Stimulated activated CD4-positive, alpha-beta T cell treated with anti-CD3 and anti-CD28 coated beads, Interleukin-2, amount 100 ng/mL, for 48 hours (primary cell): ENCODE measurements at places on chromosomes 5 and 9.

- DNase-seq, result no peak
Observed at GRCh38 chr9:19630760-19631159, 158.1 kb downstream of the SLC24A2 start.

- DNase-seq, result no peak
Observed at GRCh38 chr5:42230839-42231238, 192.4 kb upstream of the GHR start.

DNA sequence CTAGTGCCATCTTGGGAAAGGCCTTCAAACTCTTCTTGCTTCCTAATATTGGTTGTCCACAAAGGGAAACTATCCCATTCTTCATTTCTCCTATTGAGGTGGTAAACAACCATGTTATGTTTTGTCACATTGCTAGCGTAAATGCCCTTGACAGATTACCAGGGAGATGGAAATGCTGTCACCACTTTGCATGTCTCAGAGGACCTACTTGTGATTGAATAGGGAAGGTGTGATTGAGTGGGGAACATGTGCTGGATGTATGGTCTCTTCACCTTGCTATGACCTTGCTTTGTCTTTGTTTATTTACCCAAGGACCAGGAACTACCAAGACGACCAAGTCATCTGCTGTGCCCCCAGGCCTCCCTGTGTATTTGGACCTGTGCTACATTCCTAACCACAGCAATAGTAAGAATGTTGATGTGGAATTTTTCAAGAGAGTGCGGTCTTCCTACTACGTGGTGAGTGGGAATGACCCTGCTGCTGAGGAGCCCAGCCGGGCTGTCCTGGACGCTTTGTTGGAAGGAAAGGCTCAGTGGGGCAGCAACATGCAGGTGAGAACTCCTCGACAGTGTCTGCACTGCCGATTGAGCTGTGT, 96.1 kb downstream of the MAP1B start:
- DNase-seq, result no peak

DNA sequence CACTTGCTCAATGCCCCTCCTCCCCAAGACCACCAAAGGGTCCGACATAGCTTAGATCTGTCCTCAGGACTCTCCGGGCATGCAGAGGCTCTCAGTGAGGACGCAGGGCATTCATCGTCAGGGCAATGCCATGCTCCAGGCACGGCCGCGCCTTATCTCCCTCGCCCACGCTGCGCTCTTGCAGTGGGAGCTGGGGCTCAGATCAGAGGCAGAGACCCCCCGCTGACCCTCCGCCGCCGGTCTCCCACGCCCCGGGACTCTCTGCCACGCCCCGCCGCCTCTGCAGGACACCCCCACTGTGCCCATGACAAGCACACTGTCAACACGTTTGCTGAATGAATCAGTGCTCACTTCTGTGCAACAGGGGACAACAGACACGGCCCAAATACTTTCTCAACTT, 140.7 kb downstream of the ADAMTS2 start:
- no peak for DNase-seq

DNA sequence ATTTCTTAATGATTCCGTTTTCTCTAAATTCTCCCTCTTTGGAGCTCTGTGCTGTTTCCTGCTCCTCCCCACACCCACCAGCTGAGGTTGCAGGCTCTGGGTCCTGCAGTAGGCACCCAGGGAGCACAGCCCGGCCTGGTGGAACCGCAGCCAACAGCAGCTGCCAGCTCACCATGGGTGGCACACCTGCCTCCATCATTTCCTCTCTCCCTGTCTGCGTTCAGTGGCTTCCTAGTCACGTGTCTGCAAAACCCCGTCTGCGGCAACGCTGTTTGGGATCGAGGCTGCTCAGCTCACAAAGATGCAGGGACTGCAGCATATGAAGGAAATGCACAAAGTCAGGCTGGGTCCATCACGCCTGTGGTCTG, 367.8 kb downstream of the IRX2 start:
- no peak for DNase-seq

DNA sequence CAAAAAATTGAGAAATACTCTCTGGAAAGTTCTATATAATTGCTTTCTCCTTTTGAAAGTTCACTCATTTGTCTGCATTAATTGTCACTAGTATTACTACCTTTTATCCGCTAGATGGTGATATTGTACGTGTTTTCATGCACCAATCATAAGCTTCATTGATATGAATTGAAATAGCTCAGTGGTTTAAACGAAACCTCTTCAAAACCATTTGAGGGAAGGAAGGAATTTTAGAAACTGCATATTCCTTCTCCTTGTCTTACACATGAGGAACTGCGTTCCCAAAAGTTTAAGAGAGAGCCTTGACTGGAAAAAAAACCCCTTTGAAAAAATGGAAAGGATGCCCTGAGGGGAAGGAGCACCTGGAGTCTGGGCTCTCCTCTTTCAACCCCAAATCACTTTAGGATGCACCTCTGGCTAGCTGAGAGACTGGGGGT, 98.6 kb downstream of the YTHDC2 start:
- no peak for DNase-seq

DNA sequence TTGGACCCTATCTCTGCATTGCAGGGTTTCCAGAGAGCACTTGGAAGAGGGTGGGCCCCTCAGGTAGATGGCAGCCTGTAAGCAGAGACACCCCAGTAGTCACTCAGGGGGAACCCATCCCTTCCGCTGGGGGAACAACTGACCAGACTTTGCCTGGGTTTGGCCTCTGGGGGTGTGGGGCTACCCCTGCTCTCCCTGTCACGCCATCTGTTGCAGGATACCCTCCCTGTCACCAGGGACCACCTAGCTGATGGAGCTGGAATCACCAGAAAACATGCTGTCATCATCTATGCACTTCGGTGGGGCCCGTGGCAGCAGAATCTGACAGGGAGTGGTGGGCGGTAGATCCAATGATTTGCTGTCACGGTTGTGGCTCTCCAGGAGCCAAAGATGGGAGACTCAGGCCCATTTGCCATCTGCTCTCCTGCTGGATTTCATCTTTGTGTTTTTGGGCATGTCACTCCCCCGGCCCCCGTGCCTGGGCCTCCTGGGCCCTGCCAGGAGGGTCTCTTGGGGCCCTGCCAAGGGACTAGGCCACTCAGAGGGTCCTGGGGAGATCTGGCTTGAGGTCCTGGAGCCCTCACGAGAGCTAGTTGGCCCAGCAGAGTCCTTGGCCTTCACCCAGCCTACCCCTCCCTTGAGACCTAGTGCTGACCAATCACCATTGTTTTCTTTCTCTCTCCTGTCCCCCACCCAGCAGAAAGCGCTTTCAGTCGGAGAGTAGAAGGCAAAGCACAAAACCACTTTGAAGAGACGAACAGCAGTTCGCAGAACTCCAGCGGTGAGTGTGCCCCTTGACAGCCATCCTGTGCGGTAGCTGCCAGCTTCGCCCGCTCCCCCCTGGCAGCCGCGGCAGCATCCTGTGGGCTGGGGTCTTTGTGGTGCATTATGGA, 45.9 kb downstream of the AMBP start:
- DNase-seq, result no peak

DNA sequence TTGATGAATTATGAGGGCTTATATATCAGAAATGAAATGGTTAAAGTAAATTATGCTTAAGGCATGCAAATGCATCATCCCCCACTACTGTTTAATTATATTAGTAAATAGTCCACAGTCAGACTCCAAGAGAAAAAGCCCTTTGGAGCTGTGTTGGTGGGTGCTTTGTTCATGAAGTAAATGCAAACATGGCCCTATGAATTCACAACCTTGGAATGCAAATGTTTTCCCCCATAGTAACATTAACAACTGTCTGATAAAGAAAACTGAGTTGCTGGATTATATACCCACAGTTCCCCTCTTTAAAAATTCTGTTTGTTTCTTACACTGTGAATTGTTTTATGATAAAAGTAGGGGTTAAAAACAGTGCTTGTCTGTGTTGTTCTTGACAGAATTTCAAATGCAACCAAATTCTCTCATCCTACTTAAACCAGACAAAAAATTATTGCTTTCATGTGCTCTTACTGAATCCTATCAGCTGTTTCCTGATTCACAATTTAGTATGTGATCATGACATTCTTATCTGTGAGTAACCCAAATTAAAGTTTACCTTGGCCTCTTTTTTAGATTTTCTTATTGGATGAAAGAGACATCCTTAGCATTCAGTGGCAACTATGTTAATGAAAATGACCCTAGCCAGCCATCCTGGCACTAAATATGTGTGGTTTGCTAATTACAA, 48.5 kb upstream of the SNCAIP start:
- no peak for DNase-seq

- DNase-seq, result no peak
Observed at GRCh38 chr9:126986506-126986951, 71.9 kb downstream of the RALGPS1 start.

- DNase-seq, result no peak
Observed at GRCh38 chr5:61346511-61346910, 14.5 kb downstream of the ZSWIM6 start.

DNA sequence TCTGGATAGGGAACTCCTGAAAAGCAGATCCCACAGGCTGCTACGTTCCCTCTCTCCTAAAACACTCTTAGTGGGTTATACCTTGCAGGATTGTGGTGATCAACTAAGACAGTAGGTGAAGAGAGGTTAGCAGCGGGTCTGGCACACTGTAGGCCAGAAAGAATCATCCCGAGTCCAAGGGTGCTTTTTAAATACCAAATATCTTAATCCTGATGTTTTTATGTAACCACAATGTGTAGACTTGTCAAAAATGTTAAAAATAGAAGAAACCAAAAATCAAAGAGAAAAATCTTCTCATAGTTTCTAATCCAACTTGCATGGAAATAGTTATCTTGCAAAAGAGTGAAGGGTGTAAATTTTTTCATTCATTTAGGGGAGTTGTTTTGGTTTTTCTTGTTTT, 52.3 kb upstream of the IFNK start:
- no peak for DNase-seq

DNA sequence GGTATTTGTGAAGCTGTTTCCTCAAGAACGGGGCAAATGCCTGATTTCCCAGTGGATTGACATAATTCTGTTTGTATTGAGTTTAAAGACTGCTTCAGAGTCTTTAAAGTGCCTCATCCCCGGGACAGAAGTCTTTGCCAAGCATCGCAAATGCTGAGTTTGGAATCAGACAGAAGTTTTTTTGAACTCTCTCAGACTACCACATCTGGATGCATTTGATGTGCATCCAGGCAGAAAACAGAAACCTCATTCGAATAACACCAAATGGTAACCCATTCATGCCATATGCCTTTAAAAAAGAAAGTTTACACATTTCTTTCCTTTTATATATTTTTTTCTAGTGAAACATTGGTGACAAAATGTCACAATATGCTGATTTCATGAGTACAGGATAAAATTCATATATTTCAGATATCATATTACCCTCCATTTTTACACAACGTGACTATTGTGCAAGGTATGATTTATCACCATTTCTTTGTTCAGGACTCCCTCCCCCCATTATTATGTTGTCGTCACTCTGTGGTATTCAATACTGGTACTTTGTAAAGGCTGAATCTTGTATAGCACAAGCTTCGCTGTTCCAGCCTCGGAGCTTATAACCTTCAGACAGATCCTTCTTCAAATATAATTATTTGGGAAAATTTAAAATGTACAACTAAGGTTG, 91.1 kb downstream of the ZNF608 start:
- no peak for DNase-seq

- DNase-seq, result no peak
Observed at GRCh38 chr9:33162721-33163311, 4.3 kb downstream of the B4GALT1 start.

GRCh38 chr5:33167541-33167940, 273.2 kb upstream of the TARS1 start:
- DNase-seq, result no peak

DNA sequence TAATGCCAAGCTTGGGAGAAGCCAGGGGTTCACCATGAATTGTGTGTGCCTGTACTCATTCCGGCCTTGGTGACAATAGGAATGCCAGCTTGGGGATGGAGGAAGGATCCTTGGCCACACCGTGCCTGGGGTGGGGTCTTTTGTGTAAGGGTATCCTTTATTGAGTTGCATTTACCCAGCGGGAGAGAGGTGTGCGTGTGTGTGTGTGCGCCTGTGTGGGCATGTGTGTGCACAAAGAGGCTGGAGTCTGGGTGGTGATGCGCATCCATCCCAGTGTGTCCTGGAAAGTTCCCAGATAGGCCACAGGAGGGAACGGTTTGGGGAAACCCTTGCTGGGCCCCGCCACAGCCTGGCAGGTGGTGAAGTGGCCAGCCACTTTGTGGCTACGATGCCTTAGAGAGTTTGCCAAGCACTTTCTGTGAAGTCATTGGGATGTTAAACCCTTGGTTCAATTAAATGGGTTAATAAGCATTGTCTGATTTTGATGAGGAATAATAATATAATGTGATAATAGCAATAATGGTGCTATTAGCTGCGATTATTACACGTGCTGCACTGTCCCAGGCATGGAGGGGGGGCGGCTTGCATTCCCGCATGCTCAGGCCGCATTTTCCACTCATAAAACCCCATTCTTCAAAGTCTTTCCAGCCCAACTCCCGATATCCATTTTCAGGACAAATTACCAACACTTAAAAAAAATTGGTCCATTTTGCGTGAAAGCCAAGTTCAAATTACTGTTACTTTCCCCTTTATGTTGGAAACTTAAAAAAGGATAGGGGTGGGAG, 13.7 kb downstream of the PITX1 start:
- no peak for DNase-seq

DNA sequence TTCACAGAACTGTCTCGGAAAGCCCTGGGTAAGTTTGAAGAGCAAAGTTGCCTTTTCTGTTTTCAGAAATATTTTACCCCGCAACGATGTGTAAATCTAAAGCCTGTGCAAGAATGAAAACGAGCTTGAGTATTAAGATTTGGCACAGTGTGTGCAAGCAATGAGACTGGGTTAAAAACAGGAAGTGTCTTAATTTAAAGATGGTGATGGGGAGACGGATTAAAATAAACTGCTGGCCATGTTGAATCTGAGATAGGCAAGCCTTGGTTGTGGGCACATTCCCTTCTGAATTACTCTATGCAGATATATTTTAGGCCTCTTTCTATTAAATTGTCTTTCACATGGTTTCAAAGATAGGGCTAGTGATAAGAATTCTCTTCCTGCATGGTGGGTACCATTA, 294.2 kb upstream of the DMRT1 start:
- DNase-seq, result no peak

DNA sequence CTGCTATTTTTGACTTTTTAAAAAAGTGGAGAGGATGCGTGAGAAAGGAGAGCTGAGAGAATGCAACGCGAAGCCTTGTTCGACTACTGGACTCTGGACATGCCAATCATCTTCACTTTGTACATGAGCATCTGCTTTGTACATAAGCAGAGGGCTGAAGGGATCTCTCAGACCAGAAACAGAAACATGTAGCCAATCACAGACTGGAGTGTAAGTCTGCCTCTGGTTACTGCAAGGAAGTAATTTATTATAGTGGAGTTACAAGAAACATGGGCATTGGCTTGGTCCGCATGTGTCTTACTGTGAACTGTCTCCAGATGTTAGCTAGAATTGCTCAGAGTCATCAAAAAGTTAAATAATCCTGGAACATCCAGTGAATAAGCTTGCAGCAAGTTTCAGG, 190.0 kb upstream of the GRAMD2B start:
- DNase-seq, result no peak

GRCh38 chr5:159021901-159022556, 77.7 kb downstream of the EBF1 start:
- DNase-seq, result no peak

DNA sequence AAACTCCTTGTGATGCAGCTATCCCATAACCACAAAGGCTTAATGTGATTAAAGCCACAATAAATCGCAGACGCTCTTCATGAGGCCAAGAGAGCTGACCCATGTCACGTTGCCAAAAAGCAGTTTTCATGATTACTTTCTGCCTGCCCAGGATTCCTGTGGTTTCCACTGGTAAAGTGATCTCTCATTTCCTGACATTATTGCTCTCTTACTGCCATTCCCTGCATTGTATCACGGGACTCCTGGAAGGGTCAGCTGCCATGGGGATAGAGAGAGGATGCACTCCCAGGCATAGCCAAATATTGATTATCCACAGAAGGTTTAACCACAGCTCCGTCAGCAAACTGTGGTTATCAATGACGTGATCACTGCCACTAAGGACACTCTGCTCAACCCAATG, 103.8 kb upstream of the SLC1A3 start:
- DNase-seq, result no peak
